Left hindlimb (tissue), 1 donor: ENCODE measurements at places on chromosomes 4 and X.

- peak; percentile 57 for DNase-seq
Observed at GRCh38 chr4:81466841-81467671, 4.7 kb downstream of the RASGEF1B start.

DNA sequence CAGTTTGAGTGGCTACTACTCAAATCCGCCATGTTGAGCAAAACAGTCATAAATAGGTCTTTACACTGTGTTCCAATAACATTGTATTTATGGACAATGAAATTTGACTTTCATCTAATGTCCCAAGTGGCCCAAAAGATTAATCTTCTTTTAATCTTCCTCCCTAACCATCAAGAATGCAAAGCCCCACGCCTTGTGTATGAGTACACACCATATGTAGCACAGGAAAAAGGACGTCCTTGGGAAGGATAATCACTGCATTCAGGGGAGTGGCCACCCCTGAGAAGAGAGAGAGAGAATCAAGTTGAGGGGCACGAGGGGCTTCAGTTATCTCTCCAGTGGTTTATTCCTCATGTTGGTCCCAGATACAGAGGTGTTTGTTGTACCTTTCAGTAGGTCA is 33.1 kb downstream of the RBM47 start:
- DNase-seq: no peak

- peak; percentile 23 for DNase-seq
Observed at GRCh38 chr4:957231-957580, 16.2 kb downstream of the DGKQ start.

GRCh38 chr4:156377036-156377710 is 423.5 kb upstream of the CTSO start:
- no peak for DNase-seq

GRCh38 chr4:142719854-142720541 is 126.1 kb downstream of the INPP4B start:
- DNase-seq: no peak

DNA sequence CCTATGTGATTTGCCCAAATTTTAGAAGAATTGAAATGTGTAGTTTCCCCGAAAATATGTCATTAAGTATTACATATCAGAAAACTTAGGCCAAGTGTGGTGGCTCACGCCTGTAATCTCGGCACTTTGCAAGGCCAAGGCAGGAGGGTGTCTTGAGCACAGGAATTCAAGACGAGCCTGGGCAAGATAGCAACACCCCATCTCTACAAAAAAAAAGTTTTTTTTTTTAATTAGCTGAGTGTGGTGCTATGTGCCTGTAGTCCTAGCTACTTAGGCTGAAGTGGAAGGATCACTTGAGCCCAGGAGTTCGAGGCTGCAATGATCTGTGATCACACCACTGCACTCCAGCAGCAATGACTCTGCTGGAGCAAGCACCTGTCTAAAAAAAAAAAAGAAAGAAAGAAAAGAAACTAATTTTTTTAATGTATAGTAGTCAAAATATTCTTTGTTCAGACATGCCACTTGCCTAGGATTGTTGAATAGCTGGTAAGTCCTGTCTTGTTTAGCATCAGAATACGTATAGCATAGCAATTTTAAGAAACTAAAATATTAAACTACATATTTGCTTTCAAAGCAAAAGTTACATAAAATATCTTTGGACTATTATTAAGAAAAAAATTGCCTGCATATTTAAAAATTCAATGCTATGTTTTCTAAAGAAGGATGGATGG is 40.1 kb upstream of the GAB1 start:
- no peak for DNase-seq

- no peak for DNase-seq
Observed at GRCh38 chr4:89294573-89295269, 12.9 kb downstream of the GPRIN3 start.

GRCh38 chr4:108644237-108644636 is 6.2 kb upstream of the OSTC start:
- no peak for DNase-seq

DNA sequence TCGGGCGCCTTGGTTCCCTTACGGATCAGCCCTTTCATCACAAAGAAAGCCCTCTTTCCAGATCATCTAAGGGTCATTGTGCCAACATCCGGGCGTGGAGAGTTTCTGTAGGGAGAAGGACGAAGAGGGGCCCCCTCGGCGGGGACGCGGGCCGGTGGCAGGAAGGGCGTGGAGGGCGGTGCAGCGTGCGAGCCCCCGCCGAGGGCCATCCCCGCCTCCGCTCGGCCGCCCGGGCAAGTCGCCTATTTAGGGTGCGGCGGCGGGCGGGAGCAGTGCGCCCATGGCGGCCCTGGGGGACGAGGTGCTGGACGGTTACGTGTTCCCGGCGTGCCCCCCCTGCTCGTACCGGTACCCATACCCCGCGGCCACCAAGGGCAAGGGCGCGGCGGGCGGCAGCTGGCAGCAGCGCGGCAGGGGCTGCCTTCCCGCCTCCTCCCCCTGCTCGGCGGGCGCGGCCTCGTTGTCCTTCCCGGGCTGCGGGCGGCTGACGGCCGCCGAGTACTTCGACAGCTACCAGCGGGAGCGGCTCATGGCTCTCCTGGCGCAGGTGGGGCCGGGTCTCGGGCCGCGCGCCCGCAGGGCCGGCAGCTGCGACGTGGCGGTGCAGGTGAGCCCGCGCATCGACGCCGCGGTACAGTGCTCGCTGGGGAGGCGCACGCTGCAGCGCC is at the start of gene ZAR1:
TSS of gene ZAR1 (plus strand) at position 241 of the 668 bp plus-strand sequence. CDS start at position 281, 40 bp downstream.
- DNase-seq: peak; percentile 37

DNA sequence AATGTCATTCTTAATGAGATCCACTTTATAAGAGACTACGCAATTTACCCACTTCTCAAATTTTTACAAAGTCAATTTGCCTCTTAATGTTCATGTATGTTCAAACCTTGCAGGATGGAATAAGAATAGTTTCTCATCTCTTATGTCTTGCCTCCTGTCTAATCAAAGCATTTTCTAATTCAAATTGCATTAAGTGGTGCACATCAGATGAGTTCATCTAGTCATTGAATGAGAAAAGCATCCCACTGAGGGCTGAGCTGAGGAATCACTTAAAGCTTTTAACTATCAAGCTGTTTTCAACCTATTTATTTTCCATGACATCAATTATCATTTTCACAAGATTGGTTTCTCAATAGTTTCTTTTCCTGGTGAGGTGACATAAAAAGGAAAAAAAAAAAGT is 1964.0 kb downstream of the PCDH7 start:
- DNase-seq: no peak

- no peak for DNase-seq
Observed at GRCh38 chr4:79528241-79528706, 120.2 kb upstream of the GK2 start.

GRCh38 chr4:20127626-20128025 is 124.1 kb upstream of the SLIT2 start:
- DNase-seq: no peak

- peak; percentile 61 for DNase-seq
Observed at GRCh38 chr4:1055721-1056590, 44.5 kb downstream of the FGFRL1 start.

DNA sequence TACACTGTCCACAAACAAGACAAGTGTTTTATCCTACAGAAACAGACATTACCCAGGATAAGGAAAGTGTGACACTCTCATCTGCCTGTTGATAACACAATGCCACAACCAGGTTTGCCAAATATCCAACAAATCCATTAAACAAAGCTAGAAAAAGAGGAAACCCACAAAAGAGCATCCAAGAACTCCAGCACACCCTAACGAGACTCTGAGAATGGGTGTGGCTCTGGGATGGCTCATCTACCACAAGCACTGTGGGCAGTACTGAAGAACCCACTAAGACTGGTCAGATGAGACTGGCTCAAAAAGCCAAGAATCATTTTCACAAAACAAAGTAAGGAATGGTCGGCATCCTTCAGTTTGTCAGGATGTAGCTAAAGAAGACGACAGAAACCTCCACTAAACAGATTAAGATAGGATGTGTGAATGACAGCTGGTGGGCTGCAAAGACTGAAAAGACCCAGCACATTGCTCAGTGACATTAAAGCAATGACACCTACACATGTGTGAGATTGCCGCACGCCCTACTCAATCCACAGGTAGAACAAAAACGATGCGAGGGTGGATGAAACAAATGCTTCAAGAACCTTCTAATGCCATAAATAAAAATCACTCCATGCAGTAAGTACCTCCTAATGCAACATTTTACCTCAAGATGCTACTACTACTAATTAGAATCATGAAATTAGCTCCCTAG is 14.7 kb downstream of the ATP8A1 start:
- no peak for DNase-seq

GRCh38 chr4:100816436-100817045 is 298.7 kb upstream of the EMCN start:
- no peak for DNase-seq

DNA sequence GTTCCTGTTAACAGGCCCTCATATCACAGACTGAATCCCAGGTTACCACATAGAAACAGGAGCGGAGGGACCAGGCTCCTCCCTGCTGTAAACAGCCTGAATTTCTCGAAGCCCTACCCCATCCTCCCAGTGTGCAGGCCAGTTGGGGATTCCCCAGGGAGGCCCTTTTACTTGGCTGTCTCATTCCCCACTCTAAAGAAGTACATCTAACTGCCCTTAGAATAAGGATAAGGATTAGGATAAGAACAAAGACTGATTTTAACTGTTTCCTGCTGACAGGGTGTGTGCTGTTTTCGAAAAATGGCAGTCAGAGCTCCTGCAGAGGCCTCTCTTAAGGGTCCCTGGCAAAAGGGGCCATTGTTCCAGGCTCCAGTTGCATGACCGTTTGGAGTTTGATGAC is 133.7 kb downstream of the PAPSS1 start:
- no peak for DNase-seq

- no peak for DNase-seq
Observed at GRCh38 chr4:27068151-27068867, 207.7 kb downstream of the STIM2 start.

DNA sequence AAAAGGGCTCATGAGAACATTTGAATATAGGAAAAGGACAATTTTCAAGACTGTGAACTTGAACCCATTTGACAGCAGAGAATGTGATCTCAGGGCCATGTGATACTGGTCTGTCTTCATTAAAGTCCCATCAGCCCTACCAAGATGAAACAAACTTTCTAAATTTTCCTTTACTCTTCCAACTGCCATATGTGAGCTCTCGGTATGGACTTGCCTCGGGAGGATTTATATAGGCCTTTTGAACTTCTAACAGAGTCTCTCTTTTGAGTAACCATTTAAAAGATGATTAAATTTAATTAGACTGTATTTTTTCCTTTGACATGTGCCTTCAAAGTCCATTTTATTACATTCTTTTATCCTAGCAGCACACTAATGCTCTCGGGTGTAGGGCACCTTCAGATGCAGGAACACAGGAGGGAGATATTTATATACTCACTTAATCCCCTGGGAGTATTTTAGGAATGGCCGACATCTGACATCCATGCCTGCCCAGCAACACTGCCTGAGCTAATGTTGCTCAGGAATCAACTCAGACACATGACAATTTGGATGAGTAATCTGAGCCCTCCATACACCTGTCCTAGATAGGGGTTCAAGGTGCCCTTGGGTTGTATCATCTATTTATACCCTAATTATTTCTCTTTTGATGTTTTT is 155.0 kb downstream of the SLC7A11 start:
- DNase-seq: no peak

- DNase-seq: no peak
Observed at GRCh38 chr4:6626066-6626465, 14.4 kb upstream of the MRFAP1 start.

GRCh38 chr4:121838136-121838535 is 14.5 kb upstream of the CCNA2 start:
- no peak for DNase-seq

GRCh38 chr4:76558396-76559235 is 123.6 kb downstream of the SHROOM3 start:
- DNase-seq: no peak

DNA sequence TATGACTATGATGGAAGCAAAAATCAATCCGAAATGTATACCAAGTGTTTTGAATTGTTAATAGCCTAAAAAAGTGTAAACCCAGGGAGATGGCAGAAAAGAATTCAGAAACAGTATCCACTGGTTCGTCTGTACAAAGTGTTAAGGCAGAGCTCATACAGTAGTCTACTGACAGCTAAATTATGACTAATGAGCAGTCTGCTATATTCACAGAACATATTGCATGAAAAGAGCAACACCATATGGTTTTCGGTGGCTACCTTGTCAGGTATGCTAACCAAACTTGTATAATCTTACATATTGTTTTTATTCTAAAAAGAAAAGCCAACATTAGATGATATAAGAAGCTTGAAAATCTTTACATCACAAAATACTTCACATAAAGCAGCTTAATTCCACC is 18.5 kb downstream of the EPHA5 start:
- no peak for DNase-seq

DNA sequence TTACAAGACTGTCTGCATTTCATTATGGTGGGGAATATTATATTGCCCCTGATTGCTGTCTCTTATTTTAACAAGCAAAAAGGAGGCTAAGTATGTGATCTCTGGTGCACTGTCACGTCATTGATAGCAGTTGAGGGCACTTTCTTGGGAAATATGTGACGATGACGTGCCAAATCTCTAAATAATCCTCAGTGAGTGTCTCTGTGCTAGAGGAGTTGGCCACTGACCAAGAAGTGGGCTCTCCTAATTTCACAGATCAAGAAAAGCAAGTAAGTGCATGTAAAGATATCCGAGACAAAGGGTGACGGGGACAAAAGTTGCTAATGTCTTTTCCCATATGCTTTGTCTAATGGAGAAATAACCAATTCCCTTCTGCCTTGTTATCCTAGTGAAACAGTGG is 487.4 kb upstream of the TENM3 start:
- DNase-seq: no peak

DNA sequence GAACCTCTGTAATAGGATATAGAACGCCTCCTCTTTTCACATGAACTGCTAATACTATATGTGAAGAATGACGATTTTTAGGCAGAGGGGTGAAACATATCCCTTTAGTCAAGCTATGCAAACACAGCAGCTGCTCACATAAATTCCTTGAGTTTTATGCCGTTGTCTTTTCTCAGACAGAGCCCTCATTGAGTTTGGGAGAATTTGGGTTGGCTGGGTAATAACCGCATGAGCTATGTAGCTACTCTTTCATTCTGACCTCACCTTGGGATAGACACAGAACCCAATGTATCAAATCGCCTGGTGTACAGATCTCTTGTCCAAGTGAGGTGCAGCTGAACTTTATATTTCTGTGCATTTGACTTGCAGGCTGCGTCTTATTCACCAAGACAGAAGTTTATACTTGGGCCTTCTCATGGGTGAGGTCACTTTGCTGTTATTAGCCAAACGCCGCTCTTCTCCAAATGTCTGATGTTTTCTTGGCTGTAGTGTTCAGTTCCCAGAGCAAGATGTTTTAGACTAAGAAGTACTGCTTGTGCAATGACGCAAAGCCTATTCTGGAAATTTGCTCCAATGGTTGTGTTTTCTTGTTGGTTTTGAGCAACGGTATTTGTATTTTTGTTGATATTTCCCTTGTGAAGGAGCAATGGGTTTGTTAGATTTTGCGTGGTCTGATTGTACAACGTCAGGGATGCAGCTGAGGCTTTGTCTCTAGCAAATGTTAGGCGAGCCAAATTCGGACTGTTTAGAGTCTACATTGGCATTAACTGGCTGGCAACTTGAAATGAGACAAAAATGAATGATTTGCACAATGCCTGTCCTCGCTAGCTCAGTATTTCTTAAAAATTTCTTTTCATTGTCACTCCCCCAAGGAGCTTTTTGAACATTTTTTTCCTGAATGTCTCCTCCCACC is 11.2 kb upstream of the SPARCL1 start:
- peak; percentile 82 for DNase-seq
